ENCODE measurements at places on chromosomes 7 and 10.

- no peak for DNase-seq
Measured at GRCh38 chr7:49417034-49417433, 356.4 kb upstream of the VWC2 start.

- DNase-seq: no peak
Measured at GRCh38 chr7:1054861-1055450, 10.6 kb downstream of the GPR146 start.

DNA sequence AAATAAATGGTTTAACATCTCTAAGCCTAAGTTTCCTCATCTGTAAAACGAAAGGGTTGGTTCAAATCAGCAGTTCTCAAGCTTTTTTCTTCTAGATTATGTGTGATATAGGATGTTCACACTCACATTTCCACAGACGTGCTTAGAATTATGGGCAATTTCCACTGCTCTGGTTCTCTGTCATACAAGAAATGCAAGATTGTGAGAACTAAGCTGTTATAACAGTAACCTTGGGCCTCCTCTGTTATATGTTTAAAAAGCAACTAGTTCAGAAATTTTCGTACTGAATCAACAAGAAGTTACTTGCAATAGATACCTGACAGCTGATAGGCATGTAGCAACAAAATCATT is 33.7 kb downstream of the ADD3 start:
- DNase-seq: no peak

DNA sequence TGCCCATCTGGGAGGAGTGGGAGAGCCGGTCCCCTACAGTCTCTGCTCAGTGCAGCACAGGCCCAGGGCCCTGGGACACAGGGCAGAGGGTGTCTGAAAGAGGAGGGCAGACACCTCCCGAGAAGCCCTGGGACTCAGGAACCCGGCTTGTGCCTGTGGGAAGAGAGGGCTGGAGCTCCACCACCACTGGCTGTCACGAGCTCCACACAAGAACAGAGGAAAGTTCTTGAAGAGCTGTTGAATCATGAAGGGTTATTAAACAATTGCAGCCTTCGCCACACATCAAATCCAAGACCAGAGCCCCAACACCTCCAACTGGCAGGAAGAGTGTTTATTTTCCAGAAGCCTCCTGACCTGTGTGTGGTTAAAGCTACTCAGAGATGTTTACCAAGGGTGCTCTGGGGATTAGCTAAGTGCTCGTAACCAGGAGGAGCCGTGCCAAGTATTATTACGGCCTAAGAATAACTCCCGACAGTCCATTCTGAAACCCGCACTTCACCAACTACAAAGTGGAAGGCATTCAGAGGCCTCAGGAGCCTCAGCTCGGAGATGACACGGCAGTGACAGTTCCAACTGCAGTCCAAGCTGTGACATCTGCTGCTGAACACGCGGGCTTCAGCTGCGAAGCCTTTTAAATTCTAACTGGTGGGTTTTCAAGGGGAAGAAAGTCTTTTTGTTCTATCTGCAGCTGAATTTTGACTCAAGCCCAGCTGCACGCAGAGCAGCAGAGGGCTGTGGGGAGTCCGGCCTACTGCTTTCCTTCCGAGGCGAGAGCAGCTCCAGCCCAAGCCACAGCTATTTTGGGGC is 75.1 kb downstream of the MAD1L1 start:
- no peak for DNase-seq

GRCh38 chr10:27383595-27384542 is 120.2 kb upstream of the RAB18 start:
- no peak for DNase-seq

GRCh38 chr10:119370111-119370741 is 162.9 kb downstream of the GRK5 start:
- DNase-seq: no peak

GRCh38 chr10:24951201-24952142 is 934 bp downstream of the PRTFDC1 start:
- DNase-seq: no peak

- no peak for DNase-seq
Measured at GRCh38 chr10:24223953-24224352, 15.0 kb downstream of the KIAA1217 start.

DNA sequence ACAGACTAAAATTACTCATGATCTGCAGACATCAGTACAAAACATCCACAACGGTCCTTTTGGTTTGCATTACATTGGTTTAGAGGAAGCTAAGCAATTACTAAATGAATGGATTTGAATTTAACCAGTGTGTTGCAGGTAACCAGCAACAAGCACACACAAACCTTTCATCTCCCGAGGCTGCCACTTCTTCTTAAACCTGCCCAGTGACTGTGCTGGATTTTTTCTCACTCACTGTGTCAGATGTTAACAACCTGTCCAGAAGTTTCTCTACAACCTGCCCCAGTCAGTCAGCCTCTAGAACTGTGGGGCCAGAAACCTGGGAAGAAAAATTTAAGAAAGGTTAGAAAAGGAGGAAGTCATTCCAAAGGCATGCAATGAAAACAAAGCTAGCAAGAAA is 2.4 kb upstream of the MEOX2 start:
- DNase-seq: no peak

GRCh38 chr7:114930107-114930661 is 8.3 kb downstream of the MDFIC start:
- DNase-seq: no peak

DNA sequence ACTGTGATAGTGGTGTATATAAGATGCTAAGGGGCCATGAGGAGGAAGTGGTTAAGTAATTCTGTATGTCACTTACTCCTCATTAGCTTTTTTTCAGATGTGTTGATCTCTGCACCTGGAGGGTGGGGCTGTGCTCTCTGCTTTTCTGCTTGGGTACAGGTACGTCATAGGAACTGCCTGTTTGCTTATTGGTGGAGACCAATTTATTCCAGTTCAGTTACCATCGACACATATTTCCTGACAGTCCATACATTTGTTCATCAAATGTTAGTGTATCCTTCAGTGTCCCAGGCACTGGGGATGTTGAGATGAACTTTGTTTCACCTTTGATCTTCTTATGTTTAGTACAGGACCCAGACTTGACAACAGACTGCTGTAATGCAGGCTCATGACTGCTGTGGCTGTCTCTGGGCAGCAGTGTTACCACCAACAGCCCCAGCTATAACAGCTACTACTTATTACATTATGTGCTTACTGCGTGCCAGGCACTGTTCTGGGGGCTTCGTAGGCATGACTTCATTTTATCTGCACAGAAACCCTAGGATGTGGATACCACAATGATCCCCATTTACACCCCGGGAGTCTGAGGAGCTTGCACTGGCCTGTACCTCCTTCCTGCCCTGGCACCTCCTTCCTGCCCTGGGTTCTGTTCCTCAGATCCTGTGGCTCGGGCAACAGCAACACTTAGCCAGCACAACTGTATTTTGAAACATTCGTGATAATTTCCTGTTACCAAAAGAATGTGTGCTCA is 87.4 kb downstream of the BUB3 start:
- peak; percentile 20 for DNase-seq

- no peak for DNase-seq
Measured at GRCh38 chr7:157355784-157356511, 19.1 kb downstream of the DNAJB6 start.

GRCh38 chr10:124493214-124493882 is 31.7 kb downstream of the LHPP start:
- no peak for DNase-seq

- no peak for DNase-seq
Measured at GRCh38 chr7:151435103-151435916, 4.6 kb downstream of the CRYGN start.

DNA sequence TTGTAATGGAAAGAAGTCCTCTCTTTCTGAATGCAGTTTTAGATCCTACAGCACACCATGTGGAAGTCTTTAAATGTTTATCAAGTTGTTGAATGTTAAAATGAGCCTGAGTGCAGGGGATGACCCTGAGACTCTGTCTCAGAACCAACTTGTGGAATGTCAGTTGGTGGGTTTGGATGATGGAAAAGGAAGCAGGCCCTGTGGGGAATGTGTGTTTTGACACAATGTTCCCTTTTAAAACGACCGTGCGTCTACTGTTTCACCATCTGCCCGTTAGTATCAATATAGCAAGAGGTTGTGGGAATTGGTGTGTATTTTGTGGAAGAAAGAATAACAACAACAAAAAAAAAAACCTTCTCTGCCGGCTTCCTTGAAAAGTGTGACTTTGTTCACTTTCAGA is 8.3 kb downstream of the DYNC1I1 start:
- no peak for DNase-seq

DNA sequence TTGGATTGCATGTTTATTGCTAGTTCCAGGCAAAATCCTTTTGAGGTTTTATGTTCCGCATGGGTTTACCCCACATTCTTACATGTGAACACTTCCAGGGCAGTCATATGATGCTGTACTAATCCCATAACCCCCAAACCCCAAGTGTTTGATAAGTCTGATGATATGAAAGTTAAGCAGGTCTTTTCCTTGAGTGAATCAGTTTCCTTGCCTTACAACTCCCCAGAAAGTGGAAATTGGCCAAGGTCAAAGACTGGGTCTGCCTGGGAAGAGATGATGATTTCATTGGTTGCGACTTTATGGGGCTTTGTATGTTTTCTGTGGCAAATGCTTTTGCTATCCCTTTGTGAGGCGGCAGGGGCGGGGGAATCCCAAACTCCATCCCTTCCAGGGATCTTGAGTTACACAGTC is 24.7 kb downstream of the AFAP1L2 start:
- DNase-seq: no peak

GRCh38 chr7:76515999-76516443 is 5.7 kb downstream of the UPK3B start:
- DNase-seq: peak; percentile 92

- no peak for DNase-seq
Measured at GRCh38 chr7:96596120-96596826, 113.4 kb downstream of the SEM1 start.

GRCh38 chr7:133026210-133026859 is 55.6 kb downstream of the CHCHD3 start:
- no peak for DNase-seq

DNA sequence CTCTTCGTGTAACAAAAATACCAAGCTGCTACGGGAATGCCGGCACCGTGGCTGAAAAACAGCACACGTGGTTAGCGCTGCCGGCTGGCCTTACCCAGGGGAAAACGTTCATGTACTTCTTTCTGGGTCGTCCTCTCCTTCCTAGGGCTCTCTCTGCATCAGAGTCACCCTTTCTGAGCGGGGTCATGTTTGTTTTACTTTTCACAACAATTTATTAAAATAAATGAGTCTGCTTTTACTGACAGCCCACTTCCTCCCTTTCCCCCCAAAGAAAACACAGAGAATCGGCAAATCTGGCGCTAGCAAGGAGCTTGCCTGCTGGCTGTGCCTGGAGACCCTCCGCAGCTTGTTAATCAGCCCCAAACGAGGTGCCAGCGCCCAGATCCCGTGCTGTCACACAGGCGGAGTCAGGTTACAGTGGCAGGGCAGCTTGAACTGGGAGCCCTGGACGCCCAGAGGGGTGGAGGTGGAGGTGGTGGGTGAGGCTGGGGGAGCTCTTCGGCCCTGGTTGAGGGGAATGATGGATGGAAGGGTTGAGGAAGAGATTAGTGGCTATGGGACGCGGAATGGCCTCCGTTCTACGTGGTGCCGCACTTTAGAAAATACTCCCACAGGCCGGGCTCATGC is 162.2 kb upstream of the TNS3 start:
- no peak for DNase-seq

DNA sequence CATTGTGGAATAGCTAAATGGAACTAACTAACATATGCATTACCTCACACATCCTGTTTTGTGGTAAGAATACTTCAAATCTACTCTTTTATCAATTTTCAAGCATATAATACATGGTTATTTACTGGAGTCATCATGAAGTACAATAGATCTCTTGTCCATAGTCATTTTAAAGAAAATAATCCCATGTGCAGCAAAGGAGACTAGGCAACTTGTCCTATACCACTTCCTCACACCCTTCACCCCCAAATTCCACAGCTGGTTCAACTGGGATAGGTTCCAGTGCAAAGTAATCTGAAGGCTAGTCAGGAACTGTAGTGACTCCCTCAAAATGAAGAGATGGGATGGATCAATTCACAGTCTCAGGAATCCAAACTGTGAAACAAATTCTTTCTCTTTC is 176.1 kb downstream of the SGMS1 start:
- no peak for DNase-seq

- no peak for DNase-seq
Measured at GRCh38 chr7:1968397-1969111, 264.2 kb downstream of the MAD1L1 start.

DNA sequence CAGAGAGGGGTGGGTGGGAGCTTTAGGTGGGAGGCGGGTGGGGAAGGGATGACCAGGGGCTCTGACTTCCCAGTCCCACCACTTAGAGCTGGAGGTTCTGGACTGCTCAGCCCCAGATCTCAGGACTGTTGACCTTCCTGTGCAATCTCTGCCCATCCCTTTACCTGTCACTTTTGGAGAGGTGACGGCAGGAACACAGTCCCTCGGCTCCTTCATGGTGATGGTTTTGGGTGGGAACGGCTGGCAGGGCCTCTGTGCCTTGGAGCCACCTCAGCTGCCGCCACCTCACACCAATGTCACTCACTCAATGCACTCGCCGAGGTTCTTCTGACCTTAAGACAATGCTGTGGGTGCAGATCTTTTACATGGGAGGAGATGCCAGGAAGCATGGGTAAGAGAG is 49.0 kb downstream of the TMEM270 start:
- no peak for DNase-seq

- no peak for DNase-seq
Measured at GRCh38 chr7:142414135-142414534, 156.3 kb upstream of the PRSS58 start.

DNA sequence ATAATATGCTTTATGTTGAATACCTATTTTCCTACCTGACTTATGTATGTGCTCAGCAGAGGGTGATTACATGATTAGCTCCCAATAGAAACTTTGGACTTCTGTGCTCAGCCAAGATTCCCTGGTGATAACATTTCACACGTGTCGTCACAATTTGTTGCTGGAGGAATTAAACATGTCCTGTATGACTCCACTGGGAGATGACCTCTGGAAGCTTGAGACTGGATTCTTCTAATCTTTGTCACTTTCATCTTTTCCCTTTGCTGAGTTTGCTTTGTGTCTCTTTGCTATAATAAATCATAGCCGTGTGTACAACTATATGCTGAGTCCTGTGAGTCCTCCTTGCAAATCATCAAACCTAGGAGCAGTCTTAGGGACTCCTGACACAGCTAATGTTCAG is 120.9 kb upstream of the LRRTM3 start:
- no peak for DNase-seq

DNA sequence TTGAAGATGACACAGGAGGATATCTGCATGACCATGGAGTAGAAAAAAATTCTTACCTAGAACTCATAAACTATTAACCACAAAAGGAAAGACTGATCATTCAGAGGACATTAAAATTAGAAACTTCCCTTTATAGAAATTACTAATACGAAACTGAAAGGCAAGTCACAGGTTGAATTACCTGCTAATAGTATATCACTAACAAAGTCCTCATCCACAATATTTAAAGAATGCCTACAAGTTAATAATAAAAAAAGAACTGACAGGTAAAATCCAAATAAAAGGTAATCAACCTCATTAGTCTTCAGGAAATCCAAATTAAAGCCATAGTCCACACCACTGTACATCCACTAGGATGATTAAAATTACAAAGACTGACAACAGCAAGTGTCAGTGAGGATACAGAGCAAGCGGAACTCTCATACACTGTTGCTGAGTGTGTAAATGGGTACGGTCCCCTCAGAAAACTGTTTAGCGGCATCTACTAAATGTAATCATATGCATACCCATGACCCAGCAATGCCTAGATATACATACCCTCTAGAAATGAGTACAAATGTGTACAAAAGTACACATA is 71.2 kb downstream of the ARHGAP21 start:
- no peak for DNase-seq

Measured in GM12891 (cell line).